Fibroblast of skin of right quadriceps (primary cell): ENCODE measurements at places on chromosomes 6 and 20.
A peak's percentile ranks its signal among the peaks of the same experiment; 100 is the strongest.

DNA sequence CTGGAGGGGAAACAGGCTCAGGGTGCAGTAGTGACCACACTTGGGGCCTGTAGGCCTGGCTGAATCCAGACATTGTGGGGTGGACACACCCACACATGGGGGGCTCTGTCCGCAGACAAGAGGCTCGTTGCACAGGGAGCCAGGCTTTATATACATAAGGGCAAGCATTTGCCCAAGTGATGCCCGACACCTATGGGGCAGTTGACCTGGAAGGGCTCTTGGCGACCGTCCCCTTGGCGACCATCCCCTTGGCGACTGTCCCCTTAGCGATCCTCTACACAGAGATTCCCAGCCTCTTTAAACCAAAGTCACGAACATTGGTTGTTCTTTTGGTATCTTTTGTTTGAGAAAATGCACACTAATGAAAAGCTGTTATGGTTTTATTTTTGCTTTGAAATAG lies 2.7 kb downstream of the TOX2 start:
- DNase-seq = no peak

- no peak for DNase-seq
Observed at GRCh38 chr6:134073161-134073560, 20.7 kb upstream of the SLC2A12 start.

DNA sequence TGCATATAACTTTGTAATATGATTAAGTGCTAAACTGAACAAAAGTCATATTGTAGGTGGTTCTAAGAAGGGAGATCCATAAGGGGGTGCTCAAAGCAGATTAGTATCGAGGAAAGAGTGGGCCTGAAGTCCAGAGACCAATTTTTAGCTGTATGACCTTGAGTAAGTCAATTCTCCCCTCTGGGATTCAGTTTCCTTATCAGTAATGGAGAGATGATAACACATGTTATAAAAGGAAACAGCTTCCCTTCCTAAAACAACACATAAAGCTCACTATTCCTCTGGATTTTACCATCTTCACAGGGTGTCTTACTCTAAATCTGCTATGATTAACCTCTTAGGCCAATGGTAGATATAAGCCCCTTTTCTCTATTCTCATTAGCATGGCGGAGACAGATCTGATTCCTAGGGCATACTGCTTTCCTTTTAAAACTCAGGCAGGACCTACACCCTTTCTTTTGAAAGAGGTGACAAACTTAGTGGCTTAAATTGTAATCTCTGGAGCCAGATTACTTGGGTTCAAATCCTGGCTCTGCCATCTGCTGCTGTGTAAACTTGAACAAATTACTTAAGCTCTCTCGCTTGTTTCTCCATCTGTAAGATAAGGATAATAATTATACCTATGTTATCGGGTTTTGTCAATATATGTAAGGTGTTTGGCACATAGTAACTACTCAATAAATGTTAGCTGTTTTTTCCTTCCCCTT lies 39.5 kb downstream of the ACSS2 start:
- no peak for DNase-seq

DNA sequence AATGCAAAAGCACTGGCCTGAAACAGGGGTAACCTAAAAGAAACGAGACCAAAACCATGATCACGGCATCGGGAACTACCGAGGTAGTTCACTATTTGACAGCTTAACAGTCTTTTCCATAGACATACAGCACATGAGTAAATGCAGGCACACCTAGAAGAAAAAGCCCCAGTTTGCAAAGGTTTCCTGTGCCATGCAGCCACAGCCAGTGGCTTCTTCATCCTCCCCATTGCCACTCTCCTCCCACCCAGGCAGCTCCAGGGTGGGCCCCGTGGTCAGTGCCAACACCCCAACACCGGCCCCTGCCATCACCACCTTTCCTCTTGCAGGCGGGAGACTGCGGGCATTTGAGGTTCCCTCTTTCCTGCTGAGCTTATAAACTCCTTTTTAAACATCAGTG lies 115.4 kb downstream of the SLC23A2 start:
- DNase-seq = no peak

- no peak for DNase-seq
Observed at GRCh38 chr6:6176586-6177228, 143.8 kb downstream of the F13A1 start.

DNA sequence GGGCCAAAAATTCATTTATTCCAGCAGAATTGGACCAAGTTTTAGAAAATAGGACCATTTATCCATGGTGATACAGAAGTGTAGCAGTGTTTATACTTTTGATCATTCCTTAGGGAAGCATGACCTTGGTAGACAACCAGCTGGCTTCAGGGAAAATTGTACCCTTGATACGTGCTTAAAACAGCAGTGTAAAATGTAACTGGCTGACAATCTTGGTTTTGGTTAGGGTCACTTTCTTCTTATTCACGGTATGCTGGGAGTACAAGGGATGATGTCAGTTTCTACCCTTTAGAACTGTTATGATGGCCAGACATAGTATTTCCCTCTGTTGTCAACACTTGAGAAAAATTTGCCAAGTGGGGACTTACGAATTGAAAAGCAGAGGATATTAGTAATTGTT lies 157.1 kb downstream of the BCKDHB start:
- no peak for DNase-seq

- DNase-seq = peak; percentile 81
Observed at GRCh38 chr6:11496152-11497060, 41.1 kb upstream of the TMEM170B start.

GRCh38 chr20:53322651-53323050 lies 271.0 kb downstream of the ZNF217 start:
- no peak for DNase-seq

DNA sequence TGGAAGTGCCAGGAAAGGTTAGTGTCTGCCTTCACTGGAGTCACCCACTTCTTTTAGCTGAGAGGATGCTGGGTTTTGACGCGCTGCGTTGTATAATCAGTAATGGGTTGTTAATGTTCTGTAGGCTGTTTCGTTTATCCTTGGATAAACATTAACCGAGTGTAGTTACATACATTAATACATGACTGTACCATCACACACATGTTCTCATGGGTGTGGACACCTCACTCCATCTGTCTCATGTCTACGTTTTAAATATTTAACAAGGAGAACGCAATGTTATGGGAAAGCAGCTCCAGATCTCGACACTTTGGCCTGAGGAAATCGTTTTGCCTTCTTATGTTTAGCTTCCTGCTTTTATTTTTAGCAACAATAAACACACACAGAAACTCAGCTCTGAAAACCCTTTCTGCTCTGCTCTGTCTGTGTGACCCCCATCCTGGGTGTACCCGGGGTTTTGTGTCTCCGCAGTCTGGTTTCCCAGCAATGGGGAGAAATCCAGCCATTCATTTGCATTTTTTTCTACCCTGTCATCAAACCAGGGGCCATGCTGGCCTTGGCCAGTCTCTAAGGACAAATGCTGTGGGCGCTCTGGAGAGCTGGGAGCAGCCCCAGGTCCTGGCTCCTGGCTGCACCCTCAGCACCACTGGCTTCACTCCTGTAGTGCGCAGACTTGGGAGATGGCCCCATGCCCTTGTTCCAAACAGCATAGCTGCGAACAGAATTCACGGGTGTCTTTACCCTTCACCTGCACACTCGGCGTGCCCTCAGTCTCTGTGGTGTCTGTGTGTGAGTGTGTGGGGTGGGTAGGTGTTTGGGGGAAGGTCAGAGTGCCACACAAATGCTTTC lies 110.8 kb downstream of the ERMARD start:
- no peak for DNase-seq

DNA sequence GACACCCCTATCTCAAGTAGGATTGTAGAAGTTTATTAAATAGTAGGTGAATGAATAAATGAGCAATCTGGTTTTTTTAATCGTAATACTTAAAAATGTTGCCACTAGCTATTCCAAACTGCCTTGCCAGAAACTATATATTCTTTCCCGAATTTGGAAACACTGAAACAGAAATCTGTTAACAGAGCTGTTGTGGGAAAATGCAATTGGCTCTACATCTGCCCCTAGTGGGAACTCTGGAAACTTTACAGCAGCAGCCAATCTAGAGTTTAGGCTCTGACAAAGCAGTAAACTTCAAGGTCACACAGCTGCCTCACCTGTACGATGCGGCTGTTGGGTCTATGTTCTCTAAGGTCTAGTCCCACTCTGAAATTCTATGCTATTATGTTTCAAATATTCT lies 41.7 kb downstream of the SYNE1 start:
- no peak for DNase-seq

DNA sequence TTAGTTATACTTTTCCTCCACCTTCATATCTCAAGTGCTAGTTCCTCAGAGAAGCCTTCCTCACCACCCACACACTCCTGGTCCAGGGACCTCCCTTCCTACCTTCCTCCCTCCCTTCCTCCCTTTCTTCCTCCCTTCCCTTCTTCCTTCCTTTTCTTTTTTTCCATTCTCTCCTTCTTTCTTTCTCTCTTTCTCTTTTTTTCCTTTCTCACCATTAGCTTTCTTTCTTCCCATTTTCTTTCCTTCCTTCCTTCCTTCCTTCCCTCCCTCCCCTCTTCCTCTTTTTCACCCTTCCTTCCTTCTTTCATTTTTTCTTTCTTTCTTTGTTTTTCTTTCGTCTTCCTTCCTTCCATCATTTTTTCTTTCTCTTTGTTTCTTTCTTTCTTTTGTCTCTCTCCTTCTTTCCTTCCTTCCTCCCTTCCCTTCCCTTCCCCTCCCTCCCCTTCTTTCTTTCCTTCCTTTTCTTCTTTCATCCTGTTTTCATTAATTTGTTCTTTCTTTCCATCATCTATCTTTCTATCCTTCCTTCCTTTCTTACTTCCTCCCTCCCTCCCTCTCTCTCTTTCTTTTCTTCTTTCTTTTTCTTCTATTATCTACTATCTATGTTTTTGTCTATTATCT lies 416.0 kb downstream of the PLCB1 start:
- no peak for DNase-seq

DNA sequence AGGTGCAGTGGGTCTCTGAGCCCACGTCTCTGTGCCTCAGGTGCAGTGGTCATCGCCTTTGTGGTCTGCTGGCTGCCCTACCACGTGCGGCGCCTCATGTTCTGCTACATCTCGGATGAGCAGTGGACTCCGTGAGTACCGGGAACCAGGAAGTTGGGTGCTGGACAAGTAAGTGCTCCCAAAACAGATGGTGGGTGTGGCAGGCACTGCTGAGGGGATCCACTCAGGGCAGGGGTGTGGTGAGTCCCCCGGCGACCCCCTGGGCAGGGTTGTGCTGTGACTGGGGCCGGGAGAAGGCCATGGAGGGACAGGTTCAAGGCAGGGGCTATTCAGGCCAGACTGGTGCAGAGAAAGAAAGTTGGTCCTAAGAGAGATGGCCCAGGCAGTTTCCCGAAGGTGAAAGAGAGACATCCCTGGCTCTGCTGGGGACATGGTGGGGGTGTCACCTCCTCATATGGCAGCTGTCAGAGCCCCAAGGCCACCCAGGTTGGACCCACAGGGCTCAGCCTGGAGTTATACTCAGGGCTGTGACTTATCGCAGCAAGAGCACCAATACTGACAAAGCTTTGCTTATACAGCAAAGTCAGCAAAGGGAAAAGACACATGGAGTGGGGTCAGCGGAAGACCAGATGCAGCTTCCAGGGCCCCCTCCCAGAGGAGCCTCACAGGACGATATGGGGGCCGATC lies 37.9 kb upstream of the MRGBP start:
- no peak for DNase-seq

- DNase-seq = no peak
Observed at GRCh38 chr20:56634307-56634706, 5.2 kb downstream of the TFAP2C start.

DNA sequence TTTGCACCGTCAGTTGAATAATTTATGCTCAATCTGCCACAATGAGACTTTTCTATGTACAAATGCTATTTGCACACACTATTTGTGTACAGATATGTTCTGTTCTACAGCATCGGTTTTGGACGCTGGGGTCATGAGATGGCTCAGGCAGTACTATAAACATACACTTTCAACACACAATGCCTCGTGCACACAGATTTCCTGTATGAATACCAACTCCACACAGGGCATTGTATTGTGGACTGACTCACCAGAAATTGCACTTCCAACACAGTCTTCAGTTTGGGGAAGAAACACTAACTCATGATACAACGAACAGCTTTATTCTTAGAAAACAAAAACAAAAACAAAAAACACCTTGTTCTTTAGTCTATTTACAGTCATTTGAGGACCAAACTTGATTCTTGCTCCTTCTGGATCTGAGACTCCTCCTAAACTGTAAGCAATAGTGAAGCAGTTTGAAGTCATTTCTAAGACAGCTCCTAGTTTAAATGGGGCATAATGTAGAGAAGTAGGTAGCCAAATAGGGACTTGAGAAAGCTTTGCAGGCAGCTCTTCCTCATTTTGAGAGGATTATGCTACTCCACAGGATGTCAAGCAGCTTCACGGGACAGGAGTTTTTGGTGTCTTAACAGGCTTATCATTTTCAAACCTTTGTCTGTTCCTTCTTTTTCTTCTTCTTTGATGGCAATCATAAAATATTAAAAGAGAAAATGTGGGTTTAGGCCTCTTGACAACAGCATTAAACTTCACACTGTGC lies 33.7 kb downstream of the GJA10 start:
- no peak for DNase-seq

- DNase-seq = no peak
Observed at GRCh38 chr6:111899531-111899930, 26.3 kb upstream of the FYN start.

GRCh38 chr6:135475292-135475886 lies 22.2 kb downstream of the AHI1 start:
- peak; percentile 88 for DNase-seq

GRCh38 chr6:154478021-154478700 lies 32.3 kb downstream of the CNKSR3 start:
- no peak for DNase-seq

DNA sequence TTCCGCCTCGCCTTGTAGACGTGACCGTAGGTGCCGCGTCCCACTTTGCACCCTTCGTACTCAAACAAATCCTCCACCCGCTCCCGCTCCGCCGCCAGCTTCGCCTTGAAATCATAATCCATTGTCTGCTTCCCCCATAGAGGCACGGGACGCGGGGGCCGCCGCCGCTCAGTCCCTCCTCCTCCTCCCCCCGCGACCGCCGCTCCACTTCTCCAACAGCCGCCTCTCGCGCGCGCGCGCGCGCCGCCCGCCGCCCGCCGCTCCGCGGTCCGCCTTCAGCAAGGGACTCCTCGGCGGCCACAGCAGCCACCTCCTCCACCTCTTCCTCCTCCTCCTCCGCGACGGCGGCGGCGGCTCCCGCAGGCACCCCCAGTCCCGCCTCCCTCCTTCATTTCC lies 256 bp downstream of the CDK19 start:
- no peak for DNase-seq

- DNase-seq = no peak
Observed at GRCh38 chr20:44234566-44235317, 12.4 kb upstream of the GDAP1L1 start.

- DNase-seq = no peak
Observed at GRCh38 chr6:138507977-138508675, 8.8 kb upstream of the NHSL1 start.

- DNase-seq = peak; percentile 97
Observed at GRCh38 chr6:6699741-6700367, 111.3 kb downstream of the LY86 start.

- DNase-seq = no peak
Observed at GRCh38 chr20:46407671-46407996, 1.2 kb upstream of the ELMO2 start.

GRCh38 chr6:134240665-134241431 lies 77.1 kb downstream of the SGK1 start:
- DNase-seq = no peak
